ENCODE measurements at places on chromosomes 3 and 15.

- no peak for DNase-seq
These were observed 207.9 kb upstream of the COL8A1 start for GRCh38 chr3:99430348-99431134.

GRCh38 chr3:42148982-42149432 lies 57.9 kb downstream of the TRAK1 start:
- DNase-seq: peak; percentile 94

DNA sequence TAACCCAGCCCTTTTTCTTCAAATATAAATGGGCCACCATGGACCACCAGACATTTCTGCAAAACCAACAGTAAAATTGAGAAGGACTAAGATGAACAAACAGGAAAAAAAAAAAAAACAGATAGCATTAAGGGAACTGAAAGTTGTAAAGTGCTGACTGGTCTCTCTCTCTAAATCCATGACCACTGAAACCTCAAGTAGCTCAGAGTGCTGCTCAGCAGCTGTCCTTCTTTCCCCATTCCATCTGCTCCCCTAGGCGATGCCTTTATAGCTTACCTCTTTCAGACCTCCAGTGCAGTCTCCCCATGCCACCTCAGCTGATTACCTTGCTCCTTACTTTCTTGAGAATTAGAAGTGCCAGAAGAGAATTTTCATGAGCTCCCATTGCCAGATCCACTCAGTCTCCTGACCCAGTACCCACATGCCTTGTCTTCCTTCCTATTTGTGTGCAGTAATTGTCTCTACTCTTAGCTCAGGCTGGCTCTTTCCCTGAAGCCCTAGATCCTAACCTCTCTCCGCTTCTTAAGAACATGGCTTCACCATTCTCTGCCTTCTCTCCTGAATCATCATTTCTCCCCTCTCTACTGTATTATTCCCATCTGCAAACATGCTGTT lies 23.9 kb upstream of the XIRP1 start:
- no peak for DNase-seq

- DNase-seq: no peak
These were observed 33.5 kb downstream of the MLH1 start for GRCh38 chr3:37026851-37027250.

DNA sequence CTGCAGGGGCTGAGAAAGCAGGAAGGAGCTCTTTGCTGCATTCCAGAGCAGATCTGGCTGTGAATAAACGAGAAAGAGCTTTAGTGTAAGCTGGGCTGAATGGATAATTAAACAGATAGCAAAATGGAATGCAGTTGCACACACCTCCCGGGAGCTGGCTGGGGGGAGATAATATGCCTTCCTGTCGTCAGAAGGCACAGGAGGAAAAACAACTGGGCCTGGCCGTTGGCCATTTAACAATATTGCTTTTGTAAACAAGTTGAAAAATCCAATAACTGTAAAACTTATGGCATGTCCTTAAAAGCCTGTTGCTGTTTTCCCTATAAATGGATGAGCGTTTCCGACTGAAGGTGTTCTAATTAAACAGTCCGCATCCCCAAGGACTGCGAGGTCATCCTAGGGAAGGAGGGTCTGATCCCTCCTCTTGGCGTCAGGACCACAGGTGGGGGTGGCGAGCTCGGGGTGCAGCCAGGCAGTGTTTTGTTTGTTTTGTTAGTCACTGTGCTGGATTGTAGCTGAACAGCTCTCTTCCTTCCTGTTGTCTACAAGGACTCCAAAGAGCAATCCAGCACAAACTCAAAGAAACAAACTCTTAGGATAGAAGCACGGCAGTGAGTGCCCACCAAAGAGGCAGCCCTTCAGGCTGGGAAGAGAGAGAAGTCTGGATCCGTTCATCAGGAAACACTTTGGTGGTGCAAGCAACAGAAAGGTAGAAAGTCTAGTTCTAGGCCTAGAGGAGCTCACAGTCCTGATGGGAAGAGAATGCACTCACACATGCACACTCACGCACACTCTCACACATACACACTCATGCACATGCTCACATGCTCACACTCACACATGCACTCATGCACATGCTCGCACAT lies 133.4 kb upstream of the SMAD3 start:
- peak; percentile 65 for DNase-seq

- no peak for DNase-seq
These were observed 13.4 kb downstream of the UBP1 start for GRCh38 chr3:33426630-33427317.

All from amniotic epithelial cell (primary cell).